ENCODE measurements at places on chromosomes 3 and 15. TPM values are rescaled to one million over a fixed set of nuclear protein-coding genes. Genes with fewer than 3 reads are reported as not detected.

DNA sequence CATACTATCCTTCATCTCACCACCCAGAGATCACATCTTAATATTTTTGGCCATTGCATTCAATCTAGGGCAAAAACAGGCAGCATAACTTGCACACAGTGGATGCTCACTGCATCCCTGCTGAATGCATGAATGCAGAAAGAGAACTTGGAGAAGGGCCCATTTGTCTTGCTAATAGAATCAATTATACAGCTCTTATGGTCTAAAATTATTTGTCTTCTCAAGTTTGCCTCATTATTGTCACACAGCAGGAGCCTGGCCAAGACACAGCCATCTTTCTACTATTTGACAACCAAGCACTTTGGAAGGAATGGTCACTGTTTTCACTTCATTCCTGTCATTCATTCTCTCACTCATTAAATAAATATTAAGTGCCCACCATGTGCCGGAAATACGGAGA is 1.2 kb upstream of the ARHGEF26 start:
- no peak for DNase-seq

DNA sequence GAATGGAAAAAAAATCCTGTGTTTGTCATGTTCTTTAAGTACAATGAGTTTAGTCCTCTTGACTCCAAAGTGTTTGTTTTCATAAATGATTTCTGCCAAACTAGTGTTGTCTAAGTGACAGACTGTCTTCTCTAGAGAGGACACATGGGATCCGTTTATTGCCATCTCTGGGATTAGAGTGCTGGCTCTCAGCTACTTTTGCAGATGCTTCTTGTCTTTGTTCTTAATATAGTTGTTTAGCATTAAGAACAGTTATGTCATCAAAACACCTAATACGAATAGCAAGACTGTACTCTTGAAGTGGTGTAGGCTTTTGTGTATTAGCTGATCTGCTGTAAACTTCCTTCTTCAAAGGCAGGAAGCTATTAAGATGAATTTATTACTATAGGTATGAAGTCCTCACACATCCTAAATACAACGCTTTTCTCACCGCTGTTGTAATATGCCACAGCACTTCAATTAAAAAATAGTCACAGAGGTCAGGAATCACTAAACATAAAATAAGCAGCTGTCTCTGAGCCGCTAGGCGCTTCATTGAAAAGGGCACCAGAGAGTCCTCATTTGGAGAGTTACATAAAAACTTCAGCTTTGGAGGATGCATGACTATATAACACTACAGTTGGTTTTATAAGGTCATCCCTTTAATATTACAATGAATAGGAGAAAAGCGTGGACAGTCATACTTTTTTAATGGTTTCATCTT is 128.3 kb upstream of the ZNF385D start:
- DNase-seq, result no peak

DNA sequence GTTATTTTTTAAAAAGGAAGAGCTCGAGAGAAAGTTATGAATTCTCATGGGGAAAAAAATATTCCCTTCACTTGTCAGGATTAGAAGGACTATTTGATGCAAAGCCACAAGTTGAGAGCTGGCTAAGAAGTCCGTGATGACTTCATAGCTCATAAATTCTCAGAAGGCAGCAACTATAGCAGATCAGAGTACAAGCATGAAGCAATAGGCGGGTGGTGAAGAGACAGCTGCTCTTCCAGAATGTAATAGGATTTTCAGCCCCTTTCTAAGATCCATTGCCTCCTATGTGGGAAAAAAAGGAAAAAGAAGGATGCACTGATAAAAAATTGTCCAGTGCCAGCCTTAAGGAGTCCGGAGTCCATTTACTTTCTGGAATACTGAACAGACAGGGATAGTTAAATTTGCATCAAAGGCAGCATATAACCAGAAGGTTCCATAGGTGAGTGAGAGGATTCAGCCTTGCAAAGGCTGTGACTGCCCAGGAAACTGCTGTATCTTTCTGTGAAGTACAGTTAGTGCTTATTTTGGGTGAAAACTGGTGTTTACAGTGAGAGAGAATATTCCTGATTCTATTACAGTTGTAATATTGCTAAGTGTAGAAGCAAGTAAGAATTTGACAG is 929.5 kb upstream of the ALCAM start:
- DNase-seq, result no peak

DNA sequence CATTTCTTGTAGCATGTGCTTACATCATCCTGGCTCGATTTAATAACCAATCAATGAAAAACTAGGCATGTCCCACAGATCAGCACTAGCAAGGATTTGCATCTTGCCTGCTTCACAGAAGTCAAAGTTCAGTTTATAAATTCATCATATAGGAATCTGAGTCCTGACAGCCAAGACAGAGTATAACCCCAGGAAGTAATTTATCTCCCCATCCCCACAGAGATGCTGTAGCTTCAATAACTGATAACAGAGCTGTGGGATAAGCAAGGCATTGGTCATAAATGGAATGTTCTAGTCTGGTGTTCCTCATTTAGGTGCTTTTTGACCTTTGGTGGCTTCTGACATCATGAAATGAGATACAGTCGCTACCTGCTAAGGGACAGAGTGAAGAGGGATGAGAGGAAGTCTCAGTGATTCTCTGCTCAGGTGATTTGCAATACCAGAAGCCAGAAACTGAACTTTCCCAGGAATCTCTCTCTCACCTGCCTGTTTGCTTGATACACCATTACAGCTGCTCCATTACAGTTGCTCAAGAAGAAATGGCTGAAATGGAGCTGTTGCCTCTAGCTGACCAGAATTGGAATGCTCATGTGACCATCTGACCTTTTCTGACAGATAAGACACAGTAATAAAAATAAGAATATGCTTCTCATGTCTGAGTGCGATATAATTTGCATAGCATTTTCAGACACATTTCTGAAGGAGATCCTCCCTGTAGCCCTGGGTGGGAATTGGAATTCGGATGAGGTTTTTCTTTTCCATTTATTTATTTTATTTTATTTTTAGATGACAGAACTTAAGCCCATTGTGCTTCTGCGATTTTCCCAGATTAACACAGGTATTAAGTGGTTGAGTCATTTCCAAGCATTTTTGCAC is 217.1 kb upstream of the KCNMB2 start:
- no peak for DNase-seq

DNA sequence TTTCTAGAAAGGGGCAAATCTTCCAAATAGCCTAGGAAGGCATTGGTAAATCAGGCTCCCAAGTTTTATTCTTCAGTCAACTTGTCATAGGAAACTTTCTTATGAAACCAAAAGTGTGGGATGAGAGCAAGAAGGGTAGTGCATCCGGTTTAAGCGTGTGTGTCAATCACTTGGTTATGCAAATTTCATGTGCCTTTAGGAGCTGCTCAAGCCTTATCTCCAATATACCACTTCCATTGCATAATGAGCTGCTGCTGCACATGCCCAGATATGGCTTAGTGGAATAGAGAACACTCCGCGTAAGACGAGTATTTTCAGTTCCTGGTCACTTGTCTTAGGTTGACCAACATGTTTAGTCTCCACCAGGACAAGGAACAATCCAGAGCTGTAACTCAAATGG is 242.1 kb downstream of the CBLB start:
- no peak for DNase-seq

- DNase-seq, result no peak
Observed at GRCh38 chr15:62469478-62469873, 304.4 kb upstream of the C2CD4B start.

- DNase-seq, result no peak
Observed at GRCh38 chr3:71616571-71617021, 33.1 kb upstream of the FOXP1 start.

DNA sequence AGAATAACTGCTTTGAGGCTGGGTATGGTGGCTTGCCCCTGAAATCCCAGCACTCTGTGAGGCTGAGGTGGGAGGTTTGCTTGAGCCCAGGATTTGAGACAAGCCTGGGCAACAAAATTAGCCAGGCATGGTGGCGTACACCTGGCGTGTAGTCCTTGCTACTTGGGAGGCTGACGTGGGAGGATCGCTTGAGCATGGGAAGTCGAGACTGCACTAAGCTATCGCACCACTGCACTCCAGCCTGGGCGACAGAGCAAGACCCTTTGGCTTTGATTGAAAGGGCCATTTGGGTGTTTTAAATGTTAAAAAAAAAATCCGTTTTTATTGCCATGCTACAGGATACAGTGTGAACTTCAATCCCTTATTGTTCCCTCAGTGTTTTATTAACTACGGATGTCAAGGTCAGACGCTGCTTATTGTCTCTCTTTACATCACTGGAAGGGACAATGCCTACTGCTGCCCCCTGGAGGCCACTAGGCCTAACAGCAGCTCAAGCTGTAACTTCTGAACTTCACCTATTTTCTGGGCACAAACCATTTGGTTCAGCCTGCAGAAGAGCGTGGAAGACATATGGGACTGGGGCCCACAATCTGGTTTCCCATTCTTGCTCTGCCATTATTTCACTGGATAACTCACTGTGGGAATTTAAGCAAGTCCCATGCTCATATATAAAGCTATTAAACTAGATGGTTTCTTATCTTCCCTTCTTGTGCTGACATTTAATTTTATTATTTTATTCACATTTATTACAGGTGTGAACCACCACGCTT is 15.3 kb upstream of the IREB2 start:
- DNase-seq, result no peak

DNA sequence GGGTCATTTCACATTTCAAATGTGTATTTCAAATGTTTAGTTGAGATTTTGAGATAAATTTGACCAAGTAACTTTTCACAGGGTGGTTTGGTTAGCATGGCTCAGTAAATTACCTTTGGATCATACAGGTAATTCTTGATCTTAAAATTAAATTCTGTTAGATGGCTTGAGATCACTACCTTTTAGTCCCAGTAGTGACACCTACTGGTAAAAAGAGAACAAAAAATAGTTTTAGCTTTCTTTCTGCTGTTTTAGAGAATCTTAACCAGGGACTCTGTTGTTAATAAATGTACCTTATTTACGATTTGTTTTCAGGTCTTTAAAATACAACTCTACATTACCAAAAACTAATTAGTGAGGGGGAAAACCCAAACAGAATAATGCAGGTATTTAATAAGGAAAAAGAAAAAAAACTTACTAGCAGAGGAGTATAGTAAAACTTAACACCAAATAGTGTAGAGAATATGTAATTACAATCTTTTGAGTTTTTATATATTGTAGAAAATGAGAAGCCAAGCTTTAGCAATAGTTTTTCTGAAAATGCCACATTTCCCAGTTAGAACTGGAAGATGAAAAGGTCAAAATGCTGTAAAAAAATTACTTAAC is 620.3 kb upstream of the AGTR1 start:
- DNase-seq, result no peak

- DNase-seq, result peak; percentile 82
Observed at GRCh38 chr3:25508901-25509300, 80.8 kb downstream of the RARB start.

DNA sequence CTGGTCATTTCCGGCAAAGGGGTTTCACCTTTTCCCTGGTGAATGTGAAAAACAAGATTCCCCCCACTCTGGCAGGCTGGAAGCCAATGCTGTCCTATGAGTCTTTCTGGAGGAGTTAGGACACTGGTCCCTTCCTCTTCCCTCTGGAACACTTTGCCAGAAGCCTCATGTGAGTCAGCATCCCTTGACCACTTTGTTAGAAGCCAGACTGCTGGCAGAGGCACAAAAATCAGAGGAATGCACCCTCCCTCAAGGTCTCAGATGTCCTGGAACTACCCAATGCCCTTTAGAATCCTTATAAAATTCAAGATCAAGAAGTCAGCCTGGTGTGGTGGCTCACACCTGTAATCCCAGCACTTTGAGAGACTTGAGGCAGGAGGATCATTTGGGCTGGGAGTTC is 26.6 kb downstream of the ITGB5 start:
- peak; percentile 85 for DNase-seq

DNA sequence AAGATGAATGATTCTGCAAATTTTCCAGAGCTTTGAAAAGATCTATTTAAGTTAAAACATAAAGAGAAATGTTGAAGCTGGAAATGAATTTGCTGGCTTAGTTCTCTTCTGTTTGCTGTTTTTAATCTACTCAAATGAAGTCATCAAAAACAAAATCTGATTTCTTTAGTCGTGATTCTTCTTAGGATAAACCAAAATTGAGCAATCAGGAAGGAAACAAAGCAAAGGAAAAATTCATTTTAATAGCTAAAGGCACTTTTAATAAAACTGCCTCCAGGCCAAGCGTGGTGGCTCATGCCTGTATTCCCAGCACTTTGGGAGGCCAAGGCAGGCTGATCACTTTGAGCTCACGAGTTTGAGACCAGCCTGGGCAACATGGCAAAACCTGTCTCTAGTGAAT is 91.2 kb downstream of the DUT start:
- no peak for DNase-seq

GRCh38 chr3:128618398-128618726 is 32.3 kb downstream of the RPN1 start:
- no peak for DNase-seq

- DNase-seq, result peak; percentile 9
Observed at GRCh38 chr3:186044968-186045367, 63.9 kb downstream of the ETV5 start.

Gene ZNF80
- not detected for total RNA-seq

Gene SLC12A1
- total RNA-seq, result not detected

Gene IL5RA
- total RNA-seq, result not detected

Gene UROC1
- total RNA-seq, result not detected

Gene EXD1
- 0.53 TPM for total RNA-seq

Gene KCNAB1
- total RNA-seq, result 0.70 TPM

Gene LCTL
- total RNA-seq, result not detected

Gene RPLP1
- 656 TPM for total RNA-seq

Gene ANKRD63
- not detected for total RNA-seq

Gene CYP1A2
- not detected for total RNA-seq

Measured in glomerular endothelial cell (primary cell).